ENCODE measurements at places on chromosomes 4 and X. TPM values are rescaled to one million over a fixed set of nuclear protein-coding genes. Genes with fewer than 3 reads are reported as not detected.

The TEC gene
- 1.9 TPM for polyA plus RNA-seq

The ADH4 gene
- 71.4 TPM for polyA plus RNA-seq

The HSD17B13 gene
- 61.7 TPM for polyA plus RNA-seq

The TIMP1 gene
- 213 TPM for polyA plus RNA-seq

The CYTL1 gene
- polyA plus RNA-seq, result not detected

The SHROOM3 gene
- polyA plus RNA-seq, result 8.2 TPM

The C4orf50 gene
- polyA plus RNA-seq, result under 0.01 TPM

The GAGE12J gene
- polyA plus RNA-seq, result not detected

The NDUFA1 gene
- 260 TPM for polyA plus RNA-seq

The USP26 gene
- not detected for polyA plus RNA-seq

The LRRC66 gene
- not detected for polyA plus RNA-seq

The BMPR1B gene
- 0.27 TPM for polyA plus RNA-seq

The SSX3 gene
- not detected for polyA plus RNA-seq

The TIMM8A gene
- 21.4 TPM for polyA plus RNA-seq

The STPG2 gene
- not detected for polyA plus RNA-seq

The MMRN1 gene
- 6.6 TPM for polyA plus RNA-seq

The IL2RG gene
- polyA plus RNA-seq, result 3.6 TPM

The NUP62CL gene
- 1.0 TPM for polyA plus RNA-seq

The GLUD2 gene
- 5.7 TPM for polyA plus RNA-seq

The PNMA6A gene
- polyA plus RNA-seq, result 7.5 TPM

The CITED1 gene
- polyA plus RNA-seq, result 0.09 TPM

The ZGRF1 gene
- 0.38 TPM for polyA plus RNA-seq

The SH3BP2 gene
- 54.4 TPM for polyA plus RNA-seq

The POF1B gene
- 0.22 TPM for polyA plus RNA-seq

The XPNPEP2 gene
- polyA plus RNA-seq, result 7.7 TPM

The USP38 gene
- polyA plus RNA-seq, result 6.1 TPM

The WDR17 gene
- polyA plus RNA-seq, result 0.18 TPM

The PHOX2B gene
- not detected for polyA plus RNA-seq

The SLC25A14 gene
- 2.7 TPM for polyA plus RNA-seq

The PGAM4 gene
- not detected for polyA plus RNA-seq

The SMIM10L2A gene
- 0.07 TPM for polyA plus RNA-seq

The STAP1 gene
- polyA plus RNA-seq, result 0.24 TPM

The TMSB15B gene
- polyA plus RNA-seq, result 0.42 TPM

The RAB39B gene
- polyA plus RNA-seq, result 0.07 TPM

The SORCS2 gene
- polyA plus RNA-seq, result 0.50 TPM

The GLOD5 gene
- 2.1 TPM for polyA plus RNA-seq

The SLC26A1 gene
- 5.1 TPM for polyA plus RNA-seq

The SMIM14 gene
- 311 TPM for polyA plus RNA-seq

The HSFX4 gene
- not detected for polyA plus RNA-seq

The SSX2 gene
- not detected for polyA plus RNA-seq

The KDM6A gene
- polyA plus RNA-seq, result 5.3 TPM

The LNX1 gene
- polyA plus RNA-seq, result 1.5 TPM

The UGT2B11 gene
- 3.3 TPM for polyA plus RNA-seq

The SASH3 gene
- 1.8 TPM for polyA plus RNA-seq

The RHOH gene
- polyA plus RNA-seq, result 0.56 TPM

The CNGA1 gene
- polyA plus RNA-seq, result 3.9 TPM

The SUPT20HL1 gene
- not detected for polyA plus RNA-seq

The TBX22 gene
- polyA plus RNA-seq, result not detected

The CPE gene
- 5.4 TPM for polyA plus RNA-seq

The QRFPR gene
- polyA plus RNA-seq, result not detected

The TLL1 gene
- polyA plus RNA-seq, result 0.05 TPM

The ADGRG4 gene
- polyA plus RNA-seq, result under 0.01 TPM

The NEXMIF gene
- polyA plus RNA-seq, result 0.01 TPM

The ADH7 gene
- polyA plus RNA-seq, result not detected

The ANKRD37 gene
- 7.9 TPM for polyA plus RNA-seq
